ENCODE measurements at places on chromosomes 1 and 21. TPM values are rescaled to one million over a fixed set of nuclear protein-coding genes. Genes with fewer than 3 reads are reported as not detected.
A peak's percentile ranks its signal among the peaks of the same experiment; 100 is the strongest.

The FAM89A gene
- total RNA-seq: 8.2 TPM

The TAGLN2 gene
- total RNA-seq: 141 TPM

The F13B gene
- total RNA-seq: not detected

GRCh38 chr1:82934074-82934473 is 1064.9 kb downstream of the TTLL7 start:
- no peak for DNase-seq

DNA sequence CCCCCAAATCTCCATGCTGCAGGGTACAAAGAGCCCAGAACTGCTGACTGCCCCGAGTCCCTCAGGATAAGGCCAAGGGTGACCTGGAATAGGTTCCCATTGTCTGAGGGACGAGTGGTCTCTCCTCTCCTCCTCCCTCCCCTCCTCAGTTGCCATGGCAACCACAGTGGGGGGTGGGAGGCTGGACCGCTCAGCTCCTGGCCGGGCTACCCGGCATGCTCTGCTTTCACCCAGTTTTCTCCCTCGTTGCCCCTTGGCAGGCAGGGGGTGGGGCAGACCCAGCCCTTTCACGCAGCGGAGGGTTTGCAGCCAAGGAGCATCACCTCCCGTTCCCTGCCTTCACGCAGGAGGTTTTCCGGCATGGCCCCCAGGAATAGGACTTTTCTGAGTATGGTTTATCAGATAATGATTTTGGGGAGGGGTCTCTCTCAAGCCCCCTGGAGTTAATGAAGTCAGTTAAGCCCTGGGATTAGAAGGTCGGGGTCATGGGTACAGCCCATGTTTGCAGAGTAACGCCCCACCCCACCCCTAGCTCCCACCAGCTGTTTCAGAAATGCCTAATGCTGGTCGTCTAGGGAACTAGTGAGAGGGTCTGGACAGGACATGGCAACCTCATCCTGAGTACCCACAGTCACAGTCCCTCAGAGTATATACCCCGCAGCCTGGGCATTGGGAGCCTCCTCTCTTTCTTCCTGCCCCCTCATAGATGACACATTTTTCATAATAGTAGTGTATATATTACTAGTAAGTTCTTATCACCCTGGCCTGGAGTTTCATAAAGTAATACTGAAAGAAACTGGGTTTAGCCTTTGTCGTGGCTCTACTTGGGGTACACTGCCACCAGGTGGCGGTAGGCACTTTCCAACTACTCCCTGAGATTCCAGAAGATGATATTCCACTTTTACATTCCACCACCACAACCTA is 20.7 kb downstream of the C1QB start:
- peak; percentile 67 for DNase-seq

DNA sequence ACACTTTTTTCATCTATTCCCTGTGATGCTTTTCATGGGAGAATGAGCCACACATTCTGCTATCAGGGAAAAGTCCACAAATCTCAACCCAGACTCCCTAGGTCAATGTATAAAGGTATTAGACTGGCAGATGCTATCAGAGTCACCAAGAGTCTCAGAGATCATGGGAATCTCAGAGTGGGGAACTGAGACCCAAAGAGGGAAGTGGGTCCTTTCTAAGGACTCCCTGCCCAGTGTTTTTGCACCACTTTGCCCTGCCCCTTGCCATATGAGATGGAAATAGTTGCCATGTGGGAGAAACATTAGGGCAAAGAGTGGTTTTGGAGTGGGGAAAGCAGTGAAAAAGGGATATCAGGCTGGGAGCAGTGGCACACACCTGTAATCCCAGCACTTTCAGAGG is 19.1 kb upstream of the AZIN2 start:
- no peak for DNase-seq

DNA sequence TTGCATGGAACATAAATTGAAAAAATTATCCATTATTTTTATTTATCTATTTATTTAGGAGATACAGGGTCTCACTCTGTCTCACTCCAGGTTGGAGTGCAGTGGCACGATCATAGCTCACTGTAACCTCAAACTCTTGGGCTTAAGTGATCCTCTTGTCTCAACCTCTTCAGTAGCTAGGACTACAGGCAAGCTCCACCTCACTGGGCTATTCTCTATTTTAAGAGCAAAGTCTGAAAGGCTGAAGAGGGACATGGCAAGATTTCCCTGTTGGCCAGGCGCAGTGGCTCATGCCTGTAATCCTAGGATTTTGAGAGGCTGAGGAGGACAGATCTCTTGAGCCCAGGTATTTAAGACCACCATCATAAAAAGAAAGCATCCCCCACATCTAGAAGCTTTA is 14.0 kb upstream of the RC3H1 start:
- no peak for DNase-seq

DNA sequence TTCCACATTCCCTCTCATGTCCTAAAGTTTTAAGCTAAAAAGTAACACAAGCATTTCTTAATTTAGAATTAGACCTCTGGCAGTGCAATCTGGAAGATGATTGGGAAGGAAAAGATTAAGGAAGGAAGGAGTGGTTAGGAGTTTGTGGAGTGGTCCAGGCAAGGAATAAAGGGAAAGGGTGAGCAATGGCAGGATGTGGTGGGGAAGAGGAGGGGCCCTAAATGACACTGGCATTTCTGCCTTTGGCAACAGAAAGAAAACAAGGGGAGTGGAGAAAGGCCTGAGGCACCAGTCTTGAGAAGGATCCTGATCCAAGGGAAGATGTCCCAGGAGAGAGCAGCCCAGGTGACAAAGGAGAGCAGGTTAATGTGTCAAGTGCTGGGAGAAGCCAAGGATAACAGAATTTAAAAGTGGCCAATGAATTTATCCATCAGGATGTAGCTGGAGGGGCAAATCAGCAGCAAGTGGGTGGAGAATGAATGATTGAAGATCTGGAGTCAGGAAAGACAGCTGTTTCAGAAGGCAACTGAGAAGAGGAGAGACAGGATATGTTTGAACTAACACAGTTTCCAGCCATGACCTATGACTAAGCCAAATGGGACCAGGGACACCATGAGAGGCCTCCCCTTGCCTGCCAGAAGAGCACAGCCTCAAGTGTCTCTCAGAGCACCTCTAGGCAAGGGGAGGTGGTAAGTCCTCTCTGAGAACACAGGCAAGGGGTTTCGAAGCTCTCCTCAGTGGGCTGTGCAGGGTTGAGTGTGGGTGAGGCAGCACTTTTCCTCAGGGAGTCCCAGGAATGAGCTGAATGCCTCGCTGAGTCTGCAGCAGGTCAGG is 20.9 kb upstream of the LY9 start:
- no peak for DNase-seq

DNA sequence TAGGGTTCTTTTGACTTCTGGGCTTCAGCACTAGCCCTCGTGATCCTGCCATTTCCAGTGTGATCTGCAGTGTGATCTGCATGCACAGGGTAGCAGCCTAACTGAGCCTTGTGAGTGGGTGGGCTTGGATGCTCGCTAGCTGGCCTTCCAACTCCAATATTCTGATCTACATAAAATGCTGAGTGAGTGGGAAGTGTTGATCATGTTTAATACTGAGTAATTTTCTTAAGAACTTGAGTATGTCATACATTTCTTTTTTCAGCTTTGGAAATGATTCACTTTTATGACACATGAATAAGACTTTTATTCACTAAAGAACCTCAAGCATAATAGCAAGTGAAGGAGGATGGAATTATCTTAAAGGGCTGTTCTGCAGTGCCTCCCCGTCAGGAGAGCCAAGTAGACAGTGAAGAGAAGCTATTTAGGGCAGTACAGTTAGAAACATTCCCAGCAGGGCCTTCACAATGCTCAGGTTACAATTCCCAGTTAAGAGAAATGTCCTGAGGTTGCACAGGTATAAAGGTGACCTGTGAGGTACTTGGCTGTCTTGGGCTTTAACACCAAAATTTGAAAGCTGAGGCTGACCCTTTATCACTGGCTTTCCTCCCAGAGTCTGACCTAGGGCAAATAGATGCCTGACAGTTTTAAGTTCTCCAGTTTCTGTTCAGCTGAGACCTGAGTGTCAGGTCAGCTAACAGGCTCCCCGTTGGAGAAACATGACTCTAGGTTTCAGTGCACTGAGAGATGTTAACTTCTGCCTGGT is 29.1 kb upstream of the LRRC8C start:
- DNase-seq: no peak
